ENCODE measurements at places on chromosomes 13 and 19.

DNA sequence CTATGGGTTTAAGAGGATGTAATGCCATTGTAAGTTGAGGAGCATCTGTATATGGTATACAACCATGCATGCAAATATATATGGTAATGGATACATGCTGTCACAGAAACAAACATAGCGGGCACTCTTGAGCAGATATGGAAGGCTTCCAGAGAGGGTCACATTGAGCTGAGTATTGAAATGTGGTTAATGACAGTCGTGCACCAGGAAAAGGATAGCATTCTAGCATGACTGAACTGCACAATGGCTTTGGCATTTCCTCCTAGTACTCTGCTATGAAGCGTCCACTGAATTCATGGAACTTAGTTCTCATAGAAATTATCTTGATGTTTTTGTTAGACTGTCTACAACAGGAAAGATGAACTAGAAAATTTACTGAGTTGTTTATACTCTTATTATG is 25.2 kb downstream of the DGKH start:
- DNase-seq = no peak

GRCh38 chr13:27821566-27821965 is 29.3 kb downstream of the GSX1 start:
- no peak for DNase-seq

DNA sequence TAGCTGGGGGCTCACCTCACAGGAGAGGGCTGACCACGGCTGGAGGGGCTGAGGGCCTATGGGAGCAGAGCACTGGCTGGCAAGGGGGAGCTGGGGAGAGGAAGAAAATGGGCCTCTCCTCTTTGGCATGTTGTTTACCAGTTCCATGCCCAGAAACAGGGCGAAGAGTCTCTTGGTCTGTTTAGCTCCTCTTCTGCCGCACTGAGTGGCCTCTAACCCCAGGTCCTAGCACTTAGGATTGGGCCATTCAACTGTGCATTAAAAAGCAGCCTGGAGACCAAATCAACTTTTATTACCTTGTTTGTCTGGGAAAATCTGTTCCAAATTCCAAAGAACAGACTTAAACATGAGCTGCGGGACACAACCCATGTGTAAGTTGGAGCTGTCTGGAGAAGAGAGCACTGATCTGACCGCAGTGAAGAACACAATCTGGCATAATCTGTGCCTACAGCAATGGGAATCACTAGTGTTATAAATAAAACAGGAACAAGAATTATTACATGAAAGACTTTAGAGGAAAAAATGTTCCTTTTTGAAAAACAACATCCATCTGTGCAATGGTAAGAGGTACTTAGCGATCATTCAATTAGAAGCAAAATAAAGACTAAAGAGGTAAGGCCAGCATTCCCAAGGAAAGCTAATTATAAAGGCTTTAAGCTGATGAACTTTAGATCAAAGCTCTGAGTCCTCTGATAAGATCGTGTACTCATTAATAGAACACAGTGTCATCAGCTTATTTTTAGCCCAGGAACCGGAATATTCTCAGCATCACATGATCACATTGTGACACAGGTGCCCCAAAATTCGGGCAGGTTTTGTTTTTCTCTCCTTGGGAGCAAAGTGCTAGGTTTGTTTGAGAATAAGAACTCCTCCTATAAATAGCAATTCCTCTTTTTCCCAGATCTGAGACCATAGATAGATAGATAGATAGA is 243.2 kb downstream of the COL4A1 start:
- no peak for DNase-seq

GRCh38 chr13:19089315-19089714 is 92.3 kb downstream of the TUBA3C start:
- no peak for DNase-seq

- no peak for DNase-seq
Observed at GRCh38 chr19:35911173-35911572, 3.1 kb upstream of the TYROBP start.

DNA sequence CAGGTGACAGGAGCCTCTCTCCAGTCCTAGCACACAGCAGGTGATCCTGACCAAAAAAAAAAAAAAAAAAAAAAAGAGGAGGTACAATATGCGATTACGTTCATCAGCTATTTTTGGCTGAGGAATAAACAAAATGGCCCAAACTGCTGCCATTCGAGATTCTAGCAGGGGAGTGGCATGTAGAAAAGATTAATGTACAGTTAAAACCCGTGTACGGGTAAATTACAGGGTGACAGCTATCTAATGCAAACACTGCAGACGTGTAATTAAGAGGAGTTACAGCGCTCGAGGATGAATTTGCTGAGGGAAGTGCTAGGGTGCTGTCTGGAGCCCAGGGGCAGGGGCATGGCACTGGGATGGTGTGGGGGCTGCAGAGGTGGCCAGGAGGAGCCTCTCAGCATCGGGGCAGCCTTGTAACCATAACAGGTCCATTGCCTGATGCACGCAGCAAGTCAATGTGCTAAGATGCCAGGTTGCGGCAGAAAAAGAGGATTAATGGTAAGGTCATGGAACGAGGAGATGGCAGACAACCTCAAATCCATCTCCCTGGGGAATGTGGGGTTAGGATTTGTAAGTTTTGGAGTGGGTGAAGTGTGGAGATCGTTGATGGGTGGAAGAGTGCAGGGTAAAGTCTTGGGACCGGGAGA is 17.4 kb downstream of the CHST8 start:
- no peak for DNase-seq

DNA sequence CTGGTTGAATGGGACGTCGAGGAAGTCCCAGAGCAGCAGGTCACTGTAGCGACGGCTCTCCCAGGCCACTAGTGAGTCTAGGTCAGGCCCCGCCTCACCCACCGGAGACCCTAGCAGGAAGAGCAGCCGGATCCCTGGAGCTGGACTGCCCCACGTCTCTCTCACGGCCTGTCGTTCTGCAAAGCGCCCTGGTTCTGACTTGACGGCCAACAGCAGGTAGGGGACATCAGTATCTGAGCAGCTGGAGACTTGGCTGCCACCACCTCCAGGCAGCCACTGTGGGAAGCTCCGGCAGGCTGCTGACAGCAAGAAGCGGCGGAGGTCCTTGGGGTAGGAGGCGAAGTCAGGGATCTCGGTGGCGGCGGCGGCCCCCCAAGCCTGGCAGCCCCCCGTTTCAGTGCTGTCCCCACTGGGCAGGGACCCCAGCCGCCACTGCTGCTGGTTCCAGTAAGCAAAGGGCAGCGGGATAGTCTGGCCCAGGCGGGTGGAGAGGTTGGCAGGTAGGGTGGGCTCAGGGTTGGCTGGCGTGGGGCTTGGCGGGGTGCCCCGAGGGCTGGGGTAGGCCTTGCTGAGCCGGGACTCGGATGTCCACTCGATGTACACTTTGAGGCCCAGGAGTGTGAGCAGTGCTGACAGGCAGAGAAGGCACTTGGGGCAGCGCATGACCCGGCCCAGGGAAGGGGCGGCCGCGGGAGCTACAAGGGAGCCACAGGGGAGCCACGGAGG is 895 bp downstream of the B3GNT8 start:
- DNase-seq = no peak

Data from T-helper 2 cell (primary cell).